Spinal cord (tissue), 10 donors: ENCODE measurements at places on chromosomes 2 and 18.

- H3K4me3 ChIP-seq: no peak overlapping the region
- no peak for DNase-seq
- no peak overlapping the region for H3K27ac ChIP-seq
- H3K4me1 ChIP-seq: peaks cover 4% of the 10 kb centered on the region
- no peaks in the 10 kb centered on the region for H3K27me3 ChIP-seq
Observed at GRCh38 chr2:192128655-192129054, 66.1 kb downstream of the TMEFF2 start.

DNA sequence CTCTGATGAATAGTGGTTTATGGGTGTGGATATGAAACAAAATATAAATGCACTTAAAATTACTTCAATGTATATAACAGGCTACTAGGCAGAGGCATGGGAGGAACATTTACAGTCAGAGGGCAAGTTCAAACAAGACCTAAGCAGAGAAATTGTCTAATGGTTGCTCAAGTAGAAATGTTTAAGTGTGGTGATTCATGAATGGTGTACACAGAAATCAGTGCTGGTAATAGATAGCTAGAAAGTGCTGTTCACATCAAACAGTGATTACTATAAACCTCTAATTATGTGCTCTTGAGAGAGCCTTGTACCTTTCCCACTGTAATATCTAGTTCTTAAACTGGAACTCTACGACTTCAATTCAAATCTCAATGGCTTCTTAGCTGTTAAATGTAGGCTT lies 485.1 kb downstream of the NRXN1 start:
- H3K27ac ChIP-seq: no peak overlapping the region
- H3K4me1 ChIP-seq: no peaks in the 10 kb centered on the region
- no peaks in the 10 kb centered on the region for H3K27me3 ChIP-seq
- DNase-seq: no peak
- H3K4me3 ChIP-seq: no peak overlapping the region
- H3K36me3 ChIP-seq: no peaks in the 10 kb centered on the region

DNA sequence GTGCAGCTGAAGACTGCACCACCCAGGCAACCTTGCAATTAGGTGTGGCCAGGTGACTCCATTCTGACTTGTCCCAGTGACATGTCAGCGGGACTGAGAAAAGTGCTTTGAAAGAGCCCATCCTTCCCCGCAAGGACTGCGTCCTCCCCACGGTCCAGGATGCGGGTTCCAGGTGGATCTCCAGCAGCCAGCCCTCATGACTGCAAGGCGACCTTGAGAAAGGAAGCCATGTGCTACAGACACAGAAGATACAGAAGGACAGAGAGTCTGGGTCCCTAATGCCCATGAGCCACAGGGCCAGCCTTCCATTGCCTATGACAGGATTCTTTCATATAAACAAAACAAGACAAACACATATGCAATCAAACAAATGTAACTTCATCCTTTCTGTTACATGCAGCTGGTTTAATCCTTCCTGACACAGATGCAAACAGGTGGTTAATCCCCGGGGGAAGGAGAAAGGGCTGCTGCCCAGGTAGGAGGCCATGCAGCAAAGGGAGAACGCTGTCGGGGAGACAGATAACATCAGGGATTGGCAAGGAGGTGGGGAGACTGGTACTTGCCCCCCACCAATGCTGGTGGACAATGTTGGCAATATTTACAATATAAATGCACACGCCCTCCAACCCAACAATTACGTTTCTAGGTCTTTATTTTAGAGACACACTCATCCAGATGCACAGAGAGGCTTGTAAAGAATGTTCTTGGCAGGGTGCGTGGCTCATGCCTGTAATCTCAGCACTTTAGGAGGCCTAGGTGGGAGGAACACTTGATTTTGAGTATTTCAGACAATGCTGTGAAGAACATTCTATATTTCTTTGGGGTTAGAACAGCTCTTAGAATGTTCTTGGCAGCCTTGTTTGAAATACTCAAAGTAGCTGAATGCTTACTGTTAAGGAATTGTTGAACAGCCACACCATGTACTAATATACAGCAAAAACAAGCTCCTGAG lies 64.8 kb downstream of the NCAPH start:
- H3K27me3 ChIP-seq: no peaks in the 10 kb centered on the region
- no peak for DNase-seq
- peaks cover 9% of the 10 kb centered on the region for H3K4me1 ChIP-seq
- no peak overlapping the region for H3K27ac ChIP-seq

GRCh38 chr2:219702796-219703545 lies 75.5 kb downstream of the SLC4A3 start:
- no peak overlapping the region for H3K4me3 ChIP-seq
- no peaks in the 10 kb centered on the region for H3K36me3 ChIP-seq
- no peak for DNase-seq
- no peaks in the 10 kb centered on the region for H3K27me3 ChIP-seq
- peaks cover 8% of the 10 kb centered on the region for H3K4me1 ChIP-seq

GRCh38 chr2:133557614-133558013 lies 10.6 kb downstream of the NCKAP5 start:
- no peaks in the 10 kb centered on the region for H3K27me3 ChIP-seq
- no peaks in the 10 kb centered on the region for H3K4me1 ChIP-seq
- no peak overlapping the region for H3K4me3 ChIP-seq
- no peak overlapping the region for H3K27ac ChIP-seq

DNA sequence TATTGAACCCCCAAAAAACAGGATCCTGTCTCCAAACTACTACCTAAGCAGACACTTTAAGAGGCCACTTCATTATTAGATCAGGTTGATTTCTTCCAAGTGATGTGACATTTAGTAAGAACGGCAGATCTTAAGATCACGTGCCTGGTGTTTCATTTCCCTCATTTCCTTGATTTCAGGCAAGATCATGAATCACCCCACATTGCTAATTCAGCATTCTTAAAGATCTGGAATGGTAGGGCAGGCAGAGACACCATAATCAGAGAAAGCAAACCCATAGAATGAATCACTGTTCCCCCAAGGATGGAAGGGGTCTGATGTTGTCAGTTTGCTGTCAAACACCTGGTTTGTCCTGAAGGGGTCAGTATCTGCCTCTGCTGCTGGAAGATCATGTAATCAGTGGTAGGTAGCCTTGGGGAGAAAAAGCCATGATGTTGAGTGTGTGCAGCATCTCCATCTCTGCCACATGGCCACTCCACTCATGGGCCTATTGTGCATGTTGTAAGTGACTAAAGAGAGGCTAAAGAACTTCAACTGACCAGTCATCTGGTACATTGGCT lies 133.9 kb downstream of the ARHGAP15 start:
- H3K36me3 ChIP-seq: no peaks in the 10 kb centered on the region
- H3K27ac ChIP-seq: no peak overlapping the region
- DNase-seq: no peak
- no peaks in the 10 kb centered on the region for H3K27me3 ChIP-seq
- no peaks in the 10 kb centered on the region for H3K4me1 ChIP-seq

DNA sequence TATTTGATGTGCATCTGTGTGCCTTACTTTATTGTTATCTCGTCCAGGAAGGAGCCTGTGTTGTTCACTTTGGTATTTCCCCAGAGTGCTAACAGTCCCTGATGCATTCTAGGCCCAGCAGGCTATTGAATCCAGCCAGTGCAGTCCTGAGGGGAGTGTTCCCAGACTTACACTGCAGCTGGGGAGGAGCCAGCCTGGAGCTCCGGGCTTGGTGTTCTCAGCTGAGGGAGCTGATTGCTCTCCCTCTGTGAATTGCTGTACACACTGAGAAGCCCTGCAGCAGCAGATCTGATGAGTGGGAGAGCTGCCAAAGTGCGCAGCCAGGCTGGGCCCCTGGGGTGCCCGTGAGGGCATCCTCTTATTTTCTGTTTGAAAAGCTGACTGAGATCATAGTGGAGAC lies 159.2 kb downstream of the GALNT3 start:
- no peak for DNase-seq
- H3K36me3 ChIP-seq: no peaks in the 10 kb centered on the region
- H3K4me1 ChIP-seq: peaks cover 11% of the 10 kb centered on the region
- H3K27me3 ChIP-seq: no peaks in the 10 kb centered on the region

DNA sequence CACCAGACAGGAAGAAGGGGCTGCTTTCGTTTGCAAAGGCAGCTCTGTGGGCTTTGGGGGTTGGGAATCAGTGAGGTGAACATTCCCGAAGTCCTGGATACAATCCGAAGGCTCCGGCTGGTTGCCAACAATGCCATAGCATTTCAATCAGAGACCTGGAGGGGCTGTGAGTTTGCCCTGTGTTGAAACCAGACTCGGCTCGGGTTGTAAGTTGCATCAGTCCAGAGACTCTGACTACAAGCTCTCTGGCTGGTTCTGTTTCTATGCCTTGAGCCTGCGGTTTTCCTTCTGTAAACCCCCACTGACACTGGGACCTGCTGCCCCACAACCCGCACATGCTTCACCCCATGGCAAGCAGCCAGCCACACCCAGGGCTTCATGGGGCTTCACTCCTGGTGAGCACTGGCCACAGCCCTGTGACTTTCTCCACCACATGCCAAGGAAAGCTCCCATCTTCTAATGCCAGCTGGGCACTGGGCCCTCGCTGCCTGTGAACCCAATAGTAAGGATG lies 85.7 kb upstream of the ODC1 start:
- peaks cover 6% of the 10 kb centered on the region for H3K4me1 ChIP-seq
- H3K4me3 ChIP-seq: no peak overlapping the region
- no peak for DNase-seq
- no peak overlapping the region for H3K27ac ChIP-seq

- H3K36me3 ChIP-seq: no peaks in the 10 kb centered on the region
- no peaks in the 10 kb centered on the region for H3K27me3 ChIP-seq
- no peak for DNase-seq
- H3K27ac ChIP-seq: no peak overlapping the region
Observed at GRCh38 chr18:63000839-63001238, 285.5 kb downstream of the PHLPP1 start.

DNA sequence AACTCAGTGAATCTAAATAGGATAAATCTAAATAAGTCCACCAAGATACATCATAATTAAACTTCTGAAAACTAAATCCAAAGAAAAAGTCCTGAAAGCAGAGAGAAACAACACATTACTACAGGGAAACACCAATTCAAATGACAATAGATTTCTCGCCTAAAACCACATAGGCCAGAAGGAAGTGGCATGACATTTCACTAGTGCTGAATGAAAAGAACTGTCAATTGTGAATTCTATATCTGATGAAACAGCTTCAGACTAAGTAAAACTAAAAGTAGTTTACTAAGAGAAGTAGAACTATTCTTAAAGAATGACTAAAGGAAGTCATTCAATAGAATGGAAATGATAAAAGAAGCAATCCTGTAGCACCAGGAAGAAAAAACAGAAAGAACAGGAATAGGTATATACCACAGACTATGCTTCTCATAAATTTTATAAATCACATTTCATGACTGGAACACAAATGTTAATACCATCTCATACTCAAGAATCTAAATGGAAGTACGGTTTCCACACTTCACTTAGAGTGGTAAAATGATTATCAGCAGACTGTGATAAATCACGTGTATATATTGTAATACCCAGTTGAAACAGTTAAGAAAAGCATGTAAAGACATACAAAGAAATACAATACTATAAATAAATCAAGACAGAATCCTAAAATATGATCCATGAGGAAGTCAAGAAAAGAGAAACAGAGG lies 46.4 kb downstream of the ASXL2 start:
- peaks cover 4% of the 10 kb centered on the region for H3K36me3 ChIP-seq
- no peak overlapping the region for H3K27ac ChIP-seq
- no peak for DNase-seq

DNA sequence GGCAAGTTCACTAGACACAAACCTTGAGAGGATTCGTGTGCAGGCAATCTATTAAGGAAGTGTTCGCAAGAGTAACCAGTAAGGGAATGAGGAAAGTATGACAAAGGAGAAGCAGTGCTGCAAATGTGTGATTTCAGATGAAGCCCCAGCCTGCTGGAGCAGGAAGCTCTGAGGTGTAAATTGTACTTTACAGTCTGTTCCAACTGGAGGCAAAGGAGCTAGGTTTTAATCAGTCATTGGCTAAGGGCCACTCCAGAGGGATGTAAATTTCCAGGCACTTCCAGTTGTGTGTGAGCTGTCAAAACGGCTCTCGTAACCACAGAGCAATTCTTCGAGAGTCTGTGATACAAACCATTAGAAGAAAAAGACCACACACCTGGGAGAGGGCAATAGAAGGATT lies 359.5 kb upstream of the FAM98A start:
- H3K36me3 ChIP-seq: no peaks in the 10 kb centered on the region
- no peak overlapping the region for H3K27ac ChIP-seq
- no peak overlapping the region for H3K4me3 ChIP-seq
- peak; percentile 62 for DNase-seq

GRCh38 chr2:45643543-45644542 lies 7.6 kb upstream of the PRKCE start:
- no peak overlapping the region for H3K27ac ChIP-seq
- H3K27me3 ChIP-seq: peaks cover 2% of the 10 kb centered on the region
- H3K36me3 ChIP-seq: no peaks in the 10 kb centered on the region
- DNase-seq: peak; percentile 89

DNA sequence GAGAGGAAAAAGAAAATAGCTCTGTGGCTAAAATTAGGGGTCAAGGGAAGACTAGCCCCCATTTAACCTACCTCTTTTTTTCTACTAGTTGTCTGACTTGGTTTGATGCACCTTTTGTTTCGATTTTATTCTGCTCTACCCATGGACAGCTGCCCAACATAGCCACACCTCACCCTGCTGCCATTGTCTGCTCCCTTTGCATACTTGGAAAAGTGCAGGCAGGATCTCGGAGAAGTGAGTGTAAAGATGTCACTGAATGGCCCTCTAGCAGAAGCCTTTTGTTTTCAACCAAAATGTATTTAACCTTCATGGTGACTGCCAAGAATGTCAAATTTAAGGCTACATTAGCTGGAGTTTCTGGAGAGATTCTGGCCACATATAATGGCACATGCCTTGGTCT lies 62.9 kb downstream of the SETBP1 start:
- H3K4me3 ChIP-seq: no peak overlapping the region
- peaks cover 43% of the 10 kb centered on the region for H3K4me1 ChIP-seq
- peak; percentile 61 for DNase-seq
- peak overlapping the region; percentile 76 for H3K27ac ChIP-seq
- H3K27me3 ChIP-seq: no peaks in the 10 kb centered on the region
- no peaks in the 10 kb centered on the region for H3K36me3 ChIP-seq

- peaks cover 6% of the 10 kb centered on the region for H3K36me3 ChIP-seq
- no peaks in the 10 kb centered on the region for H3K27me3 ChIP-seq
- peaks cover 24% of the 10 kb centered on the region for H3K4me1 ChIP-seq
- H3K27ac ChIP-seq: no peak overlapping the region
Observed at GRCh38 chr18:76484749-76485387, 10.2 kb downstream of the ZNF516 start.
